ENCODE measurements at places on chromosomes 6 and 20.

- no peak for DNase-seq
Observed at GRCh38 chr6:99219788-99220187, 129.7 kb downstream of the FAXC start.

DNA sequence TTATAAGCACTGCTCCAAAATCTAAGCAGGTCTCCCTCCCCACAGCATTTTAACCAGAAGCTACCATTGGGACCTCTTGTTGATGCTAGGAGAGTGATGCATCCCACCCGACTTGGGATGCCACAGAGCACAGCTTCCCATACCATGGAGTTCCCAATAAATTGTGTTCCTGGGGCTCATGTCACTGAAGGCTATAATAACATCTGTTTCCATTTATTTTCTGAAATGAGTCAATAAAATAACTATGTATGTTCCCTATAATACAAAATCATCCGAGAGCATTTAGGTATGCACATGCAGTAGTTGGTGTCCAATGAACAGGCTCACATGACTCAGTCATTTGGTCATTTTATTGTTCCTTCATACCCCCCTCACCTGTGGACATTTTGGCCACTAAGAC lies 204.2 kb downstream of the TBC1D7 start:
- peak; percentile 29 for DNase-seq

DNA sequence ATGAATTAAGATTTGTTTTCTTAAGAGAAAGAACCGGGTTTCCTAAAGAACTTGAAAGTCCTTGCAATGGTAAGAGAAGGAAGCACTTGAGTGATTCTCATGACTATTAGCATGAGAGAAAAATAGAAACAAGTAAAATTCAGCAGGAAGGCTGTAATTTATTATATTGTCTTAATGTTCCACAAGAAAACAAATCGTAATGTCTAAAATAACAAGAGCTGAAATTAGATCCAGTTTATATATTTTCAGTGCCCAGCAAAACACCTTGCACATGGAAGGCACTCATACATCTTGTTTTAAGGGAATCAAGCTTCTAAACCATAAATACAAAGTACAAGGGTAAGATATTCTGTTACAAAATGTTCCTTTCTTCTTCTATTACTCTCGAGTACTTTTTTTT lies 229.4 kb upstream of the PLN start:
- no peak for DNase-seq

GRCh38 chr6:38209371-38210260 lies 390.1 kb downstream of the ZFAND3 start:
- no peak for DNase-seq

GRCh38 chr6:118284736-118285360 lies 263.2 kb upstream of the PLN start:
- DNase-seq = peak; percentile 36

DNA sequence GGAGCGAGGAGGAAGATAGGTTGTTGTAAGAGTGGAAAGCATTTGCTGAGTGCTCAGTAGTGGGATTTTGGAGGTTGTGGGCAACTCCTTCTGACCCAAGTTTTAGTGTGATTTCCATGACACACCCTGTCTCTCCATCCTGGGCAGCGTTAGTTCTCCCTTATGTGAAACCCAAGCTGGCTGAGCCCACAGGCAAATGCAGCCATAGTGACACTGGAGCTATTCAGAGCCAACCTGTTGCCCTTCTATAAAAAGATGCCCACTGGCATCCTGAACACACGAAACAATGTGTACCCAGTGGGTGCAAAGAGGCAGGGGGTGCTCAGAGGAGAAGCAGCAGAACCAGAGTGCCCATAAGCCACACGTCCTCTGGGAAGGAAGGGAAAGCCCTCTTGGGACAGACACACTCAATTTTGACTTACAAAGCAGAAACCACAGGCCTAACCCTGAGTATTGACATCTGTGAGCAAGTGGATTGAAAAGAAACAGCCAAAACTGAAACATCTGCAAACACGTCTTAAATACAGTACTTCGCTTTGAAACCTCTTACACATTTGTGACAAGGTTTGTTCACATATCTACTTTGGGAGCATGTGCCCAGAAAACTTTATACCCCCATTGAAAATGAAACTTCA lies 54.6 kb downstream of the BPIFB1 start:
- DNase-seq = no peak

GRCh38 chr6:137673603-137674002 lies 179.4 kb upstream of the OLIG3 start:
- no peak for DNase-seq

- DNase-seq = no peak
Observed at GRCh38 chr6:74054190-74054589, 358.2 kb downstream of the CD109 start.

DNA sequence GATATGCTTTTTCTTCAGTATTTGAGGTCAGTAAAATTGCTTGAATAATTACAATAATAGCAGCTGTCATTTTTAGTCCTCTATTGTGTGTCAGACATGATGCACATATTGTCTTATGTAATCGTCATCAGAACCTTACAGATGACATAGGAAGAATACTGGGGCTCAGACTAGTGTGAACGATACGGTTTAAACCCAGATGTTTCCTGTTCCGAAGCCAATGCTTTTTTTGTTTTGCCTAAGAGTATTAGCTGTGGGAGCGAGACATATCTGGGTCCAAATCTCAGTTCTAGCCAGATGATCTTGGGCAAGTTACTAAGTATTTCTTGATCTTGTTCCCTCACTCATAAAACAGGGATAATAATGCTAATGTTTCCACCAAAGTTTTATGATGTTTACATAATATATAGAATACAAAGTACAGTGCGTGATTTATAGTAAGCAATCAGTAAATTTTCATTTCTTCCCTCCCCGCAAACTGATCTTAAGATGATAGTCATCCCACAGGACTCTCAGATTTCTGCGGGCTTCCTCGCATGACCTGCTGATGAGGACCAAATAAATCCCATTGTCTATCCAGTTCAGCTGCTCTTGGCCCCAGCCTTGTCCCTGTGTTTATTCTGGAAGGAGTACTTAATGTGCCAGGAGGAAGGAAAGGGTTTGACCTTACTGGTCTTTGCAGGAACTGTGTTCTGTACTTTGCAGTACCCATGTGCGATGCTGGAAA lies 98.2 kb downstream of the CAP2 start:
- DNase-seq = no peak

- no peak for DNase-seq
Observed at GRCh38 chr6:39193201-39193791, 36.0 kb downstream of the KCNK5 start.

DNA sequence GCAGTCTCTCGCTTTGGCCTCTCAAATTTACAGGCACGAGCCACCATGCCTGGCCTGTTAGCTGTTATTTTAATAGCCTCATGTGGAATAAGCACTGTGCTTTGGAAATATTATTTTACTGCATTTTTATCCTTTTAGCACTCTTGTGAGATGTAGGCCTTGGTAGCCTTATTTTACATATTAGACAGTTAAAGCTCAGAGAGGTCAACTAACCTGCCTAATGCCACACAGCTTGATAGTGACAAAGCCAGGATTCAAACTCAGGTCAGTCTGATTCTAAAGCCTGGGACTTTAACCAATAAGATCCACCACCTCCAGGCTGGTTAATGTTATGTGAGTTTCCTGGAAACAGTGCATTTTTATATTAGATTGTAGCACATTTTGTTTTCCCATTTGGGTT lies 9.5 kb downstream of the TNFAIP3 start:
- no peak for DNase-seq

DNA sequence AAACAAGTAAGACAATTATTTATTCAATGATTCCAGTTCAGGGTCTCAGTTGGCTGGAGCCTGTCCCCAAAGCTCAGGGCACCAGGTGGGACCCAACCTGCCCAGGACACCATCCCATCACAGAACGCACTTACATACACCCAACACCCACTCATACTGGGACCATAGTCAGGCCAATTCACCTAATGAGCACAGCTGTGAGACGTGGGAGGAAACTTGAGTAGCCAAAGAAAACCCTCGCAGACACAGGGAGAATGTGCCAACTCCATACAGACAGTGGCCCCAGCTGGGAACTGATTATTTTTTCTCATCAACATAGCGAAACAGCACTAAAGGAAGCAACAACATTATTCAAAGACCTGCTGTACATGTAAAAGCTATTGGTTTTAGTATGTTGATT lies 58.6 kb upstream of the DOK5 start:
- DNase-seq = no peak

DNA sequence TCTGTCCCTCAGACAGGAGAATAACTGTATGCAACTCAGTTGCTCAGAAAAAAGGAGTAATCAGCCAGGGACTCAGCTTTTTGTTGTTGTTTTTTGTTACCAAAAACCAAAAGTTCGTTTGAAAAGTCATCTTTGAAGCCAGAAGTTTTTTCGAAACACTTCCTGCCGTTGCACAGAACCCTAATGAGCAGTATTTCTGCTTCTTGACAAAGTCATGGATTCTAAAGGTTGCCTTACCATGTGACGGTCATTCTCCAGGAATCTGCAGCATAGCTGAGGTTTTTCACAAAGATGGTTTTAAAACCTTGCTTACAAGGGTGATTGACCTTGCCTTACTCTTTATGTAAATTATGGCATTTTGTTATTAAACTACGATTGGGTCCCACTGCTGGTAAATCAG lies 1.9 kb downstream of the RAB32 start:
- DNase-seq = peak; percentile 78

DNA sequence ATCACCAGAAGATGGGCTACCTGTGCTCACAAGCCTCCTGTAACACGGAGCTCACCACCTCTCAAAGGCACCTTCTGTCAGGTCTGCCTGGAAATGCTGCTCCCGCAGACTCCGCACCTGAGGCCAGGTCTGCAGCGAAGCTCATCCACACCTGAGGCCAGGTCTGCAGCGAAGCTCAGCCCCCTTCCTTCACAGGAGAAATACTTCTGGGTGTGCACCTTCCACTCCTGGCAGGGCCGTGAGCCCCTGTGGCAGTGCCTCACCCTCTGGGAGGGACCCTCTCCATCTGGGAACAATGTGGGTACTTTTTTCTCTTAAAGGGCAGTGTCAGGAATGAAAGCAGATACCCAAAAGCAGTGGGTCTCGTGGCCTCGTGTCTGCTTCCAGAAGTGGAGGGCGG lies 1.4 kb upstream of the SLCO4A1 start:
- DNase-seq = no peak

DNA sequence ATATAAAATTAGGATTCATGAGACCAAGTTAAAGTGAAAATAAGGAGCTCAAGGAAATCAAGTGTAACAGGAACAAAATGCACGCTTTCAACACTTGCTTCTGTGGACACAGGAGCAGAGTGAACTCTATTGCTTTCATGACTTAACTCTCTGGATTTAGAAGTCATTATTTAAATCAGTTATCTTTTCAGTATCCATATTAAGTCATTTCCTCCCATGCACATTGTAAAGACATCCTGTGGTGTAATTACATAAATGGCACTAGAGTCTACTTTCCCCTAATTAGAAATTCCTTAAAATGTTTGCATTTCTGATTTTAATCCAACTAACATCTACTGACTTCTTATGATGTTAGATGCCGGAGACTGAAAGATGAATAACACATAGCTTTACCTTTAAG lies 88.0 kb downstream of the INSM1 start:
- DNase-seq = no peak

GRCh38 chr6:25052181-25052580 lies 116.4 kb upstream of the RIPOR2 start:
- DNase-seq = no peak

GRCh38 chr20:37270576-37271420 lies 9.2 kb upstream of the GHRH start:
- DNase-seq = peak; percentile 33

GRCh38 chr20:57671662-57672061 lies 38.2 kb downstream of the PMEPA1 start:
- DNase-seq = no peak

DNA sequence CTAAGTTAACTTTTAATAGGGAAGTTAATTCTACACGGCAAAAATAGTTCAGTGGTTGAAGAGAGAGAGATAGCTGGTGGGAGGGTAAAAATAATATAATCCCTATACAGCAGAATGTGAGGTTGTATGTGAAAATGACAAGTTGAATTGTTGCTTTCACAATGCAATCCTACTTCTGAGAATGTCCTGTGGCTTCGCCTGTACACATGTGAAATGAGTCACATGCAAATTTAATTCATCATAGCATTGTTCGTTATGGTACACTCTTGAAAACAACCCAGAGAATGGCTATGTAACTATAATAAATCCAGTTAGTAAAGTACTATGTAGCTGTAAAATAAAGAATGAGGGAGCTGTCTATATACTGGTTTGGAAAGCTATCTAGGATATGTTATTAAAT lies 46.0 kb upstream of the HINT3 start:
- no peak for DNase-seq

DNA sequence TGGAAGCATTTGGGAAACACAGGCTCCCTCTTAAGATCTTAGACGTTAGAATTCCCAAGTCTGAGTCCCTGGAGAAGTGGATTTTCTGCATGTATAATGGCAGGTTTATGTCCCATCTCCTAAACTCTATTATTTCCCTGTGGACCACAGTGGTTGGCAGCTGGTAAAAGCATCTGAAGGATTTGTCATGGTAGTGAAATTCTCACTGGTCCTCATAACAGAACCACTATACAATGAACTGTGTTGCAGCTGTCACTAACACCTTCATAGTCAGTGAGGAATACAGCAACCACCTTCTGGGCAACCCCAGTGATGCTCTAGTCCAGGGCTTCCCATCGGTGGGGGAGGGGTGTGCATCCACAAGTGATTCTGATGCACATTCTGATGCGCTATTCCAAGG lies 396.9 kb downstream of the ZFAND3 start:
- DNase-seq = no peak

DNA sequence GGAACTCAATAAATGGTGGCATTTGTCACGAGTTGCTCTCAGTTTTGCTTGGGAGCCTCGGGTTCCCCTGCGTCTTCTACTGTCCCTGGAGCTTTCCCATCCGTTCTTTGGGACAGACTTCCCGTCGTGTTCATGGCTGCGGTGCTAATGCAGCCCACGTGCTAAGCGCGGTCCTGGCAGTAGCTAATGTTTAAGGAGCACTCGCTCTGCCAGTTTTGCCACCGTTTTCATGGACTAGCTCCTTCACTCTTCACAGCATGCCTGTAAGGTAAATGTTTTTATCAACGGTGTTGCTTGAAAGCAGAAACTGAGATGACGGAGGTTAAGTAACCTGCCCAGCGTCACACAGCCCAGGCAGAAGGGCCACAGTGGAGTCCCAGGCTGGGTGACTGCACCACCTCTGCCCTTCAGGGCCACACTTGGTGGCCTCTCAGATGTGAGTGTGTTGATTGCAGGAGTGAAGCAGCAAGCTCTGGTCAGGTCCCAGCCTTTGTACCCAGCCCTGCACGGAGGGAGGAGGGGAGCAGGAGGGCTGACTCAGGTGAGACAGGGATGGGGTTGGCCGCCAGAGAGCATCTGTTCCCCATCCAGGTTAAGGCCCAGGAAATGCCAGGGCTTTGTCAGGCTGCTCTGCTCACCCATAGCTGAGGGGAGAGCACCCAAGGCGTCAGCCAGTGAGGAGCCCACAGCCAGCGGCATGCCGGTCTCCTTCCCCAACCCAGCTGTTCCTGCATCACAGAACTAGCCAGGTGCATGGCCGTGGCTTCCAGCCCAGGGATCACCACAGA lies 181.8 kb downstream of the ZMYND8 start:
- DNase-seq = no peak

DNA sequence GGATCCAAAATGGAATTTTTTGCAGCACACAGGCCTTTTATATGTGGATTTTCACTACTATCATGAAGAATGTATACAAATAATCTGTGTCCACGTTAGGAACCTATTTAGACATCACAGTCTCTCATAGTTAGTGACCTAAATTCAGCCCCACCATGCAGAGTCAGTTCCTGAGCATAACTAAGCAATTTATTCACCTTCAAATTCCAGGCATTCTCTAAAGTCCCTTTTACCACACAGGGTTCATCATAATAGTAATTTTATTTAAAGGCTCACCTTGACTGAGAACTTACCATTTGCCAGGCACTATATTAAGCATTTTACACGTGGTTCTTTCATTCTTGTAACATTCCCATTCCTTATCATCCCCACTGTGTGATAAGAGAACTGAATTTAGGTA lies 353.8 kb downstream of the ARHGAP18 start:
- no peak for DNase-seq

All from fibroblast of skin of scalp (primary cell).